ENCODE measurements at places on chromosomes 11 and 22.

GRCh38 chr11:117796872-117797529, at the start of gene DSCAML1:
TSS of gene DSCAML1 (minus strand) at chr11:117797216. CDS start at chr11:117797079, 137 bp downstream.
- peak; percentile 77 for DNase-seq

DNA sequence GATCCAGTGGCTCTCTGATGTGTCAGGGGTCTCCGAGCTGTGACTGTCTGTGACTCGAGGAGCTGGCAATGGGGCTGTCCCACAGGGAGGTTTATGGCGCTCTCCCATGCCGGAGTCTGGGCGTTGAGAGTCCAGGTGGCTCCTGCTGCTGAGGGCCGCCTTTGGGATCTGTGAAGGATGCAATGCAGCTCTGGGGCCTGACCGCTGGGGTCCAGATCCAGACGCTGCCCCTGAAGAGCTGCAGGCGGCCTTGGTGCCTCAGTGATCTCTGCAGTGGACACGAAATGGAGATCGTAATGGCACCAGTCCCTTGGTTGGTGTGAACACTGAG, 155.3 kb downstream of the TBC1D22A start:
- DNase-seq, result no peak

GRCh38 chr11:128664317-128664716, 29.6 kb upstream of the FLI1 start:
- DNase-seq, result no peak

DNA sequence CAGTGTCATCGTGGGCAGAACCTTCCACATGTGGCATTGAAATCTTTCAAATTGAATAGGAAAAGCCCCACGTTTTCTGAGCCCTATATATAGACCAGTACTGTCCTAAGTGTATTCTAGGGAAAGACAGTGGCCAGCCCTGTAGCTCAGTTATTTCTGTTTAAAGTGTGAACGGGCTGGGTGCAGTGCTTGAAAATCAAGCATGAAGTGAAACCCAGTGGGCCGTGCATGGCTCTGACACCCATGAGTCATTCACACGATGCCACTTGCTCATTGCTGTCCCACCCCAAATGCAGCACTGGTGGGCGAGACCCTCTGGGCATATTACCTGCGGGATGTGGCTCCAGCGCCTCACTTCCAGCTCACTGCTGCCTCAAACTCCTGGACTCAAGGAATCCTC, 29.8 kb upstream of the CCDC188 start:
- DNase-seq, result no peak

DNA sequence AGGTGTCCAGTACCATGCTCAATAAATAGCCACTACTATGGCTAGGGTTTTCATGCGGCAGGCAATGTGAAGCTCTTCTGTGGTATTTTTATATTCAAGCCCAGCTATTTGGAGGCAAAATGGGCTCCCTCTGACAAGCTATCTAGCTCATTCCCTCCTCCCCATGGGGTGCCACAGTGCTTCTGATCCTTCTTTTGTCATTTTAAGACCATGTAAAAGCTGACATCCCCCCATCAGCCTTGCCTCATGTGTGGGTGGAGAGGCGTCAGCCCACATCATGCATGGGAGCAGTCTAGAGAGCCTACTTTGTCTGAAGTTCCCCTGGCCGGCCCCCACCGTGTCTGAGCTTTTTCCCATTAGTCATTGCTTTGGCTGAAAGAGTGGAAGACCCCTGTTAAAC, 59.8 kb downstream of the NAV2 start:
- no peak for DNase-seq

DNA sequence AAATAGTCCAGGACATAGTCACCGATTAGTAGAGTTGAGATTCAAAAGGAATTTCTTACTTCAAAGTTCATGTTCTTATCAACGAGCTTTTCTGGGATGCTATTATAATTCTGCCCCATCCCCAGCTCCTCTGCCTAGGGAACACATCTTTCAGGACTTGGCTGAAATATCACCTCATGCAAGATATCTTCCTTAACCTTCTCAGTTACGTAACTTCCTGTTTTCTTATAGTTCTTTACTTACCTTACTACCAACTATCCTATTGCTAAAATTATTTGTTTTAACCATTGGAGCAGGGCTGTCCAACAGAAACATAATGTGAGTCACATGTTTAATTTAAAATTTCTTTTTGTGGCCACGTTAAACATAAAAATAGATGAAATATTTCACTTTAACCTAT, 2.3 kb downstream of the NARS2 start:
- DNase-seq, result no peak

DNA sequence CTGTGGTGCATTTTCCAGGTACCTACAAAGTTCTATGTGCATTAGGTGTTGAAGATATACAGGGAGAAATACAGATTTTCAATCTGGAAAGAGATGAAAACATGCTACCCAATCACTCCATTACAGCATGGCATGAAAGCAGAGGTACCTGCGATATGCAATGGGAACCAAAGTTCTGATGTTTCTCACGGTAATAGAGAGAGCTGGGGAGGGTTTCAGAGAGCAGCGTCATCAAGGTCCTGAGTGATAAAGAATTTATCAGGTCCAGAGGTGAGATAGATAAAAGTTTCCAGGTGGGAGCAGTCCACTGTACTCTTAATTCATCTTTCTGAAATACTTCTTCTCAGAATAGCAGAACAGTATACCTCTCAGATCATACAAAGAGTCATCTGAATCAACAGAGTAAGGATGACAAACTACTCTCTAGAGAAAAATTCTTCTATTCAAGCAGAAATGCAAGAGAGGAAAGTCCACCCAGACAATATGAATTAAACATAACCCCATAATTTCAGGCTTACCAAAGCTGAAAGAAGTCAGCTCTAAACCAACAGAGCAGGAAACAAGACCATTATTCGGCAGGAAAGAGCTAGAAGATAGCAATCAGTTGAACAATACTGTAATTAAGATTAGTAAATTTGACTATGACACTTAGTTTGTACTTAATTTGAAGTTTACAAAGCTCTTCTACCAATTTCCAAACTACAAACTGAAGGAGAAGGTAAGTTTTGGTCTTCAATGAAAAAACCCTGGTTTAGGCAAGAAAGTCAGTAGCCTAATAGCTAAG, 12.8 kb downstream of the CTSC start:
- DNase-seq, result no peak

DNA sequence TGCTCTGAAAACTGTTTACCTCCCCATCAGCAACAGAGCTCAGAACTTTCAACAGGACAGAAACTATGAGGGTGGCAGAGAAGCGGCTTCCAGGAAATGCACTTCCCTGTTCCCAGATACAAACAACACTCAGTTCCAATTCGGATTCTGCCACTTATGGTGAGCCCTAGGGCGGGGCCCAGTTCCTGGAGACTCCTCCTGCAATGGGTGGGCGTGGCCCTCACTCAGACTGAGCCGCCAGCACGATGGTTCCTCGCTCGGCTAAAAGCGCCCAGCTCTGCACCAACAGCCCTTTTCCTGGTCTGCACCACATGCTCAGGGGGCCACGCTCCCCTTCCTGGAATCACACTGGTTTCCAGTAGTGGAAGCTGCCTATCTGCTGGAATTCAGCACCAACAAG, 314.1 kb downstream of the CTTN start:
- DNase-seq, result no peak

DNA sequence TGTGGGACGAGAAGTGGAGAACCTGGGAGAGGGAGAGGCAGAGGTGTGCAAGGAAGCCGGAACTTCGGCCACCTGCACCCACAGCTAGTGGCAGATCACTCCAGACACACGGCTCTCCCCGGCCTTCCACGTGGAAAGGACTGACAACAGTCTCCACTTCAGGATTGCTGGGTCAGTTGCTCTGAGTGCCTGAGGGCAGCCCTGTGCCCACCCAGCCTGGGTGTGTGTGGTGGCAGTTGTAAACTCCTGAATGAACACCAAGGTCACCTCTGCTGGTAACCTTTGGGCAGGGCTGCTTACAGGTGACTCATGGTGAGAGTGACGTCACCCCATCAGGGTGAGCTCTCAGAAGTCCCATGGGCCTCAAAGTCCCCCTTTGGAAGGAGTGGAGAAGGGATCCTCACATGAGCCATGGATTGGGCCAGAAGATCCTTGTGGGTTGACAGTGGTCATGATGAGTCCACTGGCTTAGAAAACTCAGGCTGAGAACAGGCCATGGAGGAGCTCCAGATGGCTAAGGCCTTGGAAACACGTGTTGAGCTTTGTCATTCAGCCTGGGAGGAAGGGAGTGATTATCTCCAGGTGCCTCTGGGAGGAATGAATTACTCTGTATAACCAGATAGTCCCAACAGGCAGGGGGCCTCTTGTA, 71.3 kb downstream of the BCR start:
- no peak for DNase-seq

- DNase-seq, result no peak
Observed at GRCh38 chr11:71203681-71204080, 48.7 kb downstream of the SHANK2 start.

DNA sequence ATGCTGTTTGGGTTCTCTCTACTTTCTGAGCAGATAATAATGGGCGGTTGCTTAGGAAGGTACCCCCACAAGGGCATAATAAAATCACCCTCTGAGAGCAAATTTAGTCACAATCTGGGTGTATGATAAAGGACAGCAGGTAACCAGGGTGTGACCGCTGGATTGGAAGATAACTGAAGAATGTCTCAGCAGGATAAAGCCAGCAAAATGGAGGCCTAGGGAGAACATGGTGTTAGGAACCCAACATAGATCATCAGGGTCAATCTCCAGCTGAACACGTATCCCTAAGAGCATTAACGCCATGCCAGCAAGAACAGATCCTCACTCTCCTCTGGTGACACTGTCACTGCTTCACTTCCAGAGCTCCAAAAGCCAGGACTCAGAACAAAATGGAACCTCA, 64.5 kb upstream of the SCUBE2 start:
- no peak for DNase-seq

GRCh38 chr11:26623076-26623659, 51.1 kb upstream of the MUC15 start:
- DNase-seq, result no peak

DNA sequence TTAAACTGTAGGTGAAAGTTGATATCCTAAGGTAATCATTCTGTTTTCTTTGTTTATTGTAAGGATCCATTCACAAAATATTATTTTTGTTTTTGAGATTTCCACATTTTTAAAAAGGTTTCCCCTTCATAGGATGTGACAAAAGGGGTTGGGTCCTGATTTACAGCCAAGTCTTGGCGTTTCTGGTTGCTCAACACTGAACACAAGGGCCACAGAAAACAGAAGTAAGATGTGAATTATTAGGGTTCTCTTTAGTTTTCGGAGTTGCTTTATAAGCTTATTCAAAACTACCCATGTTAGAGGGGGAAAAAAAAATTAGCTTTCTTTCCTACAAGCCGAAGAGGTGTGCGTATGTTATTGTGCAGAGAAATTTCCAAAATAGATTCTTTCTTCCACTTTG, 30.0 kb upstream of the FLI1 start:
- no peak for DNase-seq

DNA sequence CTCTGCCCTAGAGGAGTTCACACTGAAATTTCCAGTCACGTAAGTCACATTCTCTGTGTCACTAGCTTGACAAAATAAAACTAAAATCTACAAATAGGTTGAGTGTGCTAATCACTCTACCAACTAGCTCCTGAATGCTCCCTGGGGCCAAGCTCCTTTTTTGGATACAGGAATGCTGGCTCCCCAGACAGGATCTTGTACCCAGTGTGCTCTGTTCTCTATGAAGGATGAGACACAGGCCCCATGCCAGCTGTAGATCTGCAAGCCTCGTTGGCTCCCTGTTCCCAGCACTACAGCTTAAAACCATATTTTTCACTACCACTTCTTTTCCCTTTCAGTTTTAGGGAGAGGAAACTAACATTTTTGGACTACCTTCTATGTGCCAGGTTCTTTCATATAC, 3.7 kb upstream of the IPO7 start:
- DNase-seq, result no peak

- DNase-seq, result no peak
Observed at GRCh38 chr11:113176599-113177360, 137.6 kb upstream of the TTC12 start.

GRCh38 chr11:2307501-2308331, 5.9 kb downstream of the TSPAN32 start:
- no peak for DNase-seq

- no peak for DNase-seq
Observed at GRCh38 chr22:18085188-18085587, 7.4 kb downstream of the PEX26 start.

GRCh38 chr11:130118165-130118564, 41.4 kb upstream of the ST14 start:
- DNase-seq, result no peak

GRCh38 chr11:639332-639955, 2.4 kb downstream of the DRD4 start:
- peak; percentile 42 for DNase-seq

DNA sequence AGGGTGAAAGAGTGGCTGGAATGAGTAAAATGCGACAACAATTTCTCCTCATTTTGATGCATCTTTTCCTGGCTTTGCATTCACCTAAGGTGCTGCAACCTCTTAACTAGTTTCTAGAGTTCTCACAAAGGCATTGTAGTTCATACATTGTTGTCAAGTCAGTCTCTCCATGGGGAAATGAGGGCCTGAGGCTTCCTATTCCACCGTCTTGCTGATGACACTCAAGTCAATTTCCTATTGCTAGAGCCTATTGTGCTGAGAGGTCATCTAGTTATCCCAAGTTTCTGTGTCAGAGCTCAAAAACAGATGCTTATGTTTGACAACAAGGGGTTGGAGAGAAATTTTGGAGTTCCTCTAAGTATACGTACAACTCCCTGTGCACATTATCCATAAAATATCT, 11.6 kb upstream of the MS4A6A start:
- no peak for DNase-seq

- no peak for DNase-seq
Observed at GRCh38 chr11:11347592-11347991, 5.5 kb downstream of the CSNK2A3 start.

DNA sequence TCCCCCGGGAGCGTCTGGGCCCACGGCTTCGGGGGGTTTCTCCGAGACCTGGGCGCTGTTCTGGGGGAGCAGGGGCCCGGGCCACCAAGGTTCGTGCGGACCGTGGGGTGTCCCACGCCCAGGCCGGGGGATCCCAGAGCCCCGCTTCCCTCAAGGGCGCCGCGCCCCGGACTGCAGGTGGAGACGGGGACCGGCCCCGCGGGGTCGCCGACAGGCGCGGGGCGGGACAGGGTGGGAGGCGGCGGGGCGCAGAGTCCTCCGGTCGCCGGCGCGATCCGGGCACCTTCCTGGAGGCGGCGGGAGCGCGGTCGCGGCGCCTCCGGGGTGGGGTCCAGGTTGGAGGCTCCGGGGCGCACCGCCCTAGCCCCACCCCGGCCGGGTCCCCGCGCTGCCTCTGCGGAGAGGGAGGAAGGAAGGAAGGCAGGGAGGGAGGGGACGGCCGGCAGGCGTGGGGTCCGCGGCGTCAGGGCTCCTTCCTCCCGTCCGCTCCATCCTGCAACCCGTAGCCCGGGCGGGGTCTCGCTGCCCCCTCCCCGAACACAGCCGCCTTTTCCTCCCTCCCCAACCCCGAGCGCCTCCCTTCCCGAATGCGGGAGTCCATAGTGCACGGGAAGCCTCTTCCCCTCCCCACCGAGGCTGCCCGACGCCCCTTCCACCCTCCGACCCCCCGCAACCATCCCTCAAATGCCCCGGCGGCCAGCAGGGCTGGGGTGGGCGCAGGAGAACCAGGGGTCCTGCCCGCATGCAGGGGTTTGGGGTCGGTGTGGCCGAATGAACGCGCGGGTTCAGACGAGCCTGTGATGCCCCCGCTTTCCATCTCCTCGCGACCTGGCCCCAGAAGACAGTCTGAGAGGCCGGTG, 4.3 kb upstream of the ZBED4 start:
- DNase-seq, result peak; percentile 26

Measured in nephron progenitor cell (in vitro differentiated cells).